ENCODE measurements at places on chromosomes 1 and 21.

DNA sequence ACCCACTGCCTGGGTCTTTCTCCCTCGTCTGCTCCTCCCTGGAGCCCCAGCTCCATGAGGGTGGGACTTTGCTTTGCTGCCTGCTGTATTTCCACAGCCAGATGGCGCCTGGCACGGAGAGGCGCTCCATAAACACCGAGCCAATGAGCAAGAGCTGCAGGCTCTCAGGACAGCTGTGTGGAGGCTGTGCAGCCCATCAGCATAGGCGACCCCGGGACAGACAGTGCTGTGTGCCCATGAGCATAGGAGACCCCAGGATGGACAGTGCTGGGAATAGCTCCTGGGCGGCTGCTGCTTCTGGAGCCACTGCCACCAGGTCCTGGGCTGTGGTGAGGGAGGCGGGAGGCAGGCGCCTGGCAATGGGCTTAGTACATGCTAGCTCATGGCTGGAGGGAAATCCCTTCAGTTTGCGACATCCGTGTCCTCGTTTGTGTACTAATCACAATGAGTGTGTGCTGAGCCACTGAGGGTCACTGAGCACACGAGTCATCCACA, 29.2 kb downstream of the CEP104 start:
- DNase-seq: no peak

- DNase-seq: no peak
Observed at GRCh38 chr1:242128951-242129502, 130.1 kb upstream of the MAP1LC3C start.

GRCh38 chr1:198121056-198121826, 35.6 kb upstream of the NEK7 start:
- no peak for DNase-seq

DNA sequence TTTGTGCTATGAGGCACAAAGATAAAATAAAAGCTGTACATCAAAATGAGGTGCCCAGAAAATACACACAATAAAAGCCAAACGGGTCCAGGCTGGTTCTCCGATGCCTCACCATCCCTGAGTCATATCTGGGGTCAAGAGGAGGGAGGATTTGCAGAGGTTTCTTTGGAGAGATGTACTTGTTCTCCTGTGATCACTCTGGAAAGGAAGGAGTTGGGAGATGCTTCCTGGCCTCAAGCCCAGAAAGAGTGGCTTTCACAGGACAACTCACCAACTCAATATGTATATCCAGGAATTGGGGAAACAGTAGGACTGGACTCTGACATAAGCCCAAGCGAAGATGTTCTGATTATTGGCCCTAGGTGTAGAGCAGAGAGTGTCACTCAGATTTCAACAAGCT, 51.9 kb downstream of the DIPK1A start:
- DNase-seq: no peak

GRCh38 chr1:41364442-41365319, 3.4 kb downstream of the FOXO6 start:
- no peak for DNase-seq

GRCh38 chr1:72635719-72636118, 353.4 kb upstream of the NEGR1 start:
- DNase-seq: no peak

DNA sequence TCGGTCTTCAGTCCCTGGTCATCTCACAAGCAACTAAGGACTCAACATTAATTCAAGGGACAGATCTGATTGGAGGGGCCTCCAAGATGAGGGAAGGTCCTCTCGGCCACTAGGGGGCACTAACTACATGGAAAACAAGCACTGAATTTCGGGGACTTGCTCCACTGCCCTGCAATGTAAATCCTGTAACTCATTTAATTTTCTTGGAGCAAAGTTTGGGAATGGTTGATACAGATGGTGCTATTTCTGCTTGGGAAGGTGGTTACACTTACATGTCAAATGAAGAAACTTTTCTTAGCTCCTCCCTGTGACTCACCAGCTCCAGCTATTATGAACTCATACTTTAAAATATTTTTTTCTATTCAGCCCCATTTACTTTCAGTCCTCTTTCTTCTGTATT, 97.4 kb upstream of the KCNJ15 start:
- no peak for DNase-seq

DNA sequence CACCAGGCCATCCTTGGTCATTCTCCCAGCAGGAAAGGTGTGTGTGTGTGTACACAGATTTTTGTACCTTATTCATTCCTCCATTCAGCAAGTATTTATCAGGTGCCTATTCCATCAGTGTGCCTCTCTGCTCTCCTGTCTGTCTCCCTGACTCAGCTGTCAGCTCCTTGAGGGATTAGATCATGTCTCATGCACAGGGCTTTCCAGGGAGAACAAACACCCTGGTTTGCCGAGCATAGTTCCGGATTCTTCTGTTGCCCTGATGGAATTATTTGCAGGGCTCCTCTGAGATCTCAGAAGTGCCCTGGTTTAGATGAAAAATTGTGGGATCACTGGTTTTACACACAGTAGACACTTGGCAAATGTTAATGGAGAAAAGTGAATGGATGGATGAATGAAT, 8.1 kb upstream of the SDHB start:
- DNase-seq: no peak

DNA sequence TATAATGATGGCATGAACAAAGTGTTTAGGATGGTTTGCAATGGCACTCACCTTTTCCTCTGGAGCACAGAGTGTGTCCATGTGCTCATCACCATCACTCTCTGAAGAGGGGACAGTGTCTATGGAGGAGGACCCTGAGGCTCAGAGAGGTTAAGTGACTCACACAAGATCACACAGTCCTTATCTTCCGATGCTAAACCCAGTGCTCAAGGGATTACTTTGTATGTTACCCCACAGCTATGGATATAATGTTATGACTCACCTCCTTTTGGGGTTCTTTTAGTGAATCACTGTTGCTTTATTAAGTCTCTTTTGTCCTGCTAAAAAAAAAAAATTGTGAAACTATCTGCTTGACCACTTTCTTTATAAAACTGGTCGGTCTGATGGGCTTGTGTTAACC, 67.6 kb downstream of the TENT5C start:
- DNase-seq: no peak

- no peak for DNase-seq
Observed at GRCh38 chr1:54384918-54385726, 21.1 kb downstream of the SSBP3 start.

GRCh38 chr1:151165281-151165737, 393 bp downstream of the LYSMD1 start:
- DNase-seq: no peak

DNA sequence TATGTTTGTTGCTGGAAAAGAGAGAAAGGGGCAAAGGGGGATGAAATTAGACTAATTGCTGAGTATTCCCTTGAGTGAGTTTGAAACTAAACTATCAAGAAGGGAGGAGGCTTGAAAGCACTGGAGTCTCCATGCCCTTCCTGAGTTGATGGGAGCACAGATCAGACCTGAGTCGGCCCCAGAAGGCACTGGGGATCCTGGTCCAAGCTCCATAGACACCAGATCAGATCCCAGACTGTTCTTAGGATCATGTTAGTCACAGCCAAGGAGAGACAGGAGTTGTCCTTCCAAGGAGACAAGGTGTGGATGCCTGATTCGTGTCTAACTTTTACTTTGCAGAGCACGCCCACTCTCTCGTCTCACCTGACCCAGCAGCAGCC, 152.3 kb downstream of the NR5A2 start:
- DNase-seq: no peak

DNA sequence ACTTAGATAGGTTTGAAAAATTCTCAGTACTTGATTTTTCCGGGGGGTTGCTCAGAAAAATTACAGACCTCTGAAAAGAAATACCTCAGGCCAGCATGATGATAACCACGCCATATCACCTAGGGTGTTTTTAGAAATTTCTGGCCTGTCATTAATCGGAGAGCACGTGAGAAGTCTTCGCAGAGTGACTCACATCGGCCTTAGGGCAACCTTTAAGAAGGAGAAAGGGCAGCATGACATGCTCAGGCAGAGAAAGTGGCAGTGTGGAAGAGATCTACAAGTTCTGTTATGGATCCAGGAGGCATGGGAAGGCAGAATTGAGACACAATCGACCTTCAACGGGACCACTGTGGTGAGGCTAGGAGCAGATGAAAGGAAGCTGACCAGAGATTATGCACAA, 506.3 kb downstream of the LMO4 start:
- DNase-seq: no peak

- DNase-seq: no peak
Observed at GRCh38 chr1:26023826-26024225, 2.3 kb downstream of the EXTL1 start.

DNA sequence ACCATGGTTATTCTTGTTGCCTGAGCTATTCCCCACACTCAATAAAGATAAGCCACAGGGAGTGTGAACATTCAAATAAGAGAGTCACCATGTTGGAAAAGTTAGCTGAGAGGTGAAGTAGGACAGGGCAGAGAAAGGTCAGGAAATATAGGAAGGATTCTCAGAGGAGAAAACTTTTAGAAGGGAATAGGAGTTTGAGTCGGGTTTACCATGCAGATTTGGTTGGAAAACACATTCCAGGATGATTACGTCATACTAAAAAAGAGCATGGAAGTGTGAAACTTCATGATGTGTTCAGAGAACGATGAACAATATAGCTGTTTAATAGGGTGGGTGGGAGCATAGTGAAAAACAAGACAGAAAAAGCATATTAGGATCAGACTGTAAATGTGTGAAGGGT, 1125.3 kb upstream of the ADGRL2 start:
- no peak for DNase-seq

DNA sequence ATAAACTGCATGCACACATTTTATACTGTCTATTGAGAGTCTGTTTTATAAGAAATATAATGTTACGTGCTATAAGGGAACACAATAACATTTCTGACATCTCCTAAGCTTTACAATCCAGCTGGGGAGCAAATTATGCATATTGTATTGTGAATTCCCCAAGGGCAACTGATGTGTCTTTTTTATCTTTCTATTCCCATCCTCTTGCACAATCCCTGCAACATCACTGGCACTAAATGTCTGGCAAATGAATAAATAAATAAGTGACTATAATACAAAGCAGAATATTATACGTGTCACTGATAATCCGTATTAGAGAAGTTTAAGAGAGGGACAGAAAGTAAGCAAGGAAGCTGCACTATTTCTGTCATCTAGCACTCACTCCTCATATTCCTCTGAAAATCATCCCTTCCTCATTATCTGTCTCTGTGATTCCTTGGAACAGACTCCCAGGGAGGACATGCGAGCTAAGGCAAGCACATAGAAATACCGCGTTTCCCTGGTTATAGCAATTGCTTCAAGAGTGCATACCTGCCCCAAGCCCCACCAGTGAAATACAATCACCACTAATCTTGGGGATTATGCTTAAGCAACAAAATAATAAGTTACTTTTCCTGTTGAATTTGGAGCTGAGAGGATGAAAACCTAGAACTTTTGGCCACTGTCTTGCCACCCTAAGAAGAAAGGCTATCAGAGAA, 205.4 kb downstream of the SMYD3 start:
- no peak for DNase-seq

- DNase-seq: no peak
Observed at GRCh38 chr1:36849956-36850355, 184.4 kb downstream of the GRIK3 start.

DNA sequence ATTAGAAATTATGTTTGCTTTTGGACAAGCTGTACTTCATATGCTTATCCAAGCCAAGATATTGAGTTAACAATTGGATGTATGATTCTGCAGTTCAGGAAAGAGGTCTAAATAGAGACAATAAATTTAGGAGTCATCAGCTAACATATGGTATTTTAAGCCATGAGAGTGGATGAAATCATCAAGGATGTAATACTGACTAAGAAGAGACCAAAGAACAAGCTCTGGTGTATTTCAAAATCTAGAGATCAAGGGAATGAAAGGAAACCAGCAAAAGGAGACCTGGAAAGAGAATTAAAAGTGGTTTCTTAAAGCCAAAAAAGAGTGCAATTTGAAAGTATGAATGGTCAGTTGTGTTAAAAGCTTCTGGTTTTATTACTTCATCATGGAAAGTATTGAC, 183.6 kb upstream of the BEND5 start:
- no peak for DNase-seq

- no peak for DNase-seq
Observed at GRCh38 chr1:163875927-163876320, 554.2 kb downstream of the NUF2 start.

DNA sequence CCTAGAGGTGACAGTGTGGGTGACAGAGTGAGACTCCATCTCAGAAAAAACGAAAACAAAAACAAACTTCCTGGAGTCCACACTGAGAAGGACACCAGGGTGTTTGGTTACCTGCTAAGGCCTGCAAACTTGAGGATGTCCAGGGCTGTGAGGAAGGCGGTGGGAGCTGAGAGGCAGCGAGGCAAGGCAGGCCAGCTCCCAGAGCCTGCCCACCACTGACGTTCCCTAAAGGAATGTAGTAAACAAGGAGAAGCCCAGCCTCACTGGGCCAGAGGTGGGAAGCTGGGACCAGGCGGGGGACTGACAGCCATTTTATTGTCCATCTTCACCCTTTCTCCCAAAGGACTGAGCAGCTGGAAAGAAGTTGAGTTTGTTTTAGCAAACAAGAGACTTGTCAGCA, 24.1 kb downstream of the SHISA4 start:
- DNase-seq: no peak

GRCh38 chr1:22043198-22043769, 9.2 kb upstream of the CDC42 start:
- no peak for DNase-seq

DNA sequence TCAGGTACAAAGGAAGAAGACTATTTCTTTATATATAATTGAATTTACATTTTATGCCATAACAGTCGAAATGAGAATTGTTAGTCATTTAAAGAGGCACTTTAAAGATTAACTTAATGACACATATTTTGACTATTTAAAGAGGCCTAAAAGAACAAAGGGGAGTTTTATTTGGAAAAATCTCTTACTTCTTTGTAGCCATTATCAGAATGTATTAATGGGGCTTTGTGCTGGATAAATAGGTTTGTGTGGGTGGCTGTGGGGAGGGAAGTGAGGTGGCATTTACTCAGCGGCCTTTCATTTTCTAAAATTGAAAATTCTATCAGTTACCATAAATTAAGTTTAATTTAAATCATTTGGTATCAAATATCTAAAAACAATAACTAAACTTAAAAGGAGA, 462.2 kb upstream of the CXADR start:
- no peak for DNase-seq

GRCh38 chr1:90613371-90613770, 103.7 kb downstream of the BARHL2 start:
- no peak for DNase-seq

Data from substantia nigra (tissue), 51 donors.